ENCODE measurements at places on chromosomes 1 and 21. TPM values are rescaled to one million over a fixed set of nuclear protein-coding genes. Genes with fewer than 3 reads are reported as not detected.

- no peak for DNase-seq
These were observed 11.7 kb upstream of the CAPN9 start for GRCh38 chr1:230735447-230735846.

DNA sequence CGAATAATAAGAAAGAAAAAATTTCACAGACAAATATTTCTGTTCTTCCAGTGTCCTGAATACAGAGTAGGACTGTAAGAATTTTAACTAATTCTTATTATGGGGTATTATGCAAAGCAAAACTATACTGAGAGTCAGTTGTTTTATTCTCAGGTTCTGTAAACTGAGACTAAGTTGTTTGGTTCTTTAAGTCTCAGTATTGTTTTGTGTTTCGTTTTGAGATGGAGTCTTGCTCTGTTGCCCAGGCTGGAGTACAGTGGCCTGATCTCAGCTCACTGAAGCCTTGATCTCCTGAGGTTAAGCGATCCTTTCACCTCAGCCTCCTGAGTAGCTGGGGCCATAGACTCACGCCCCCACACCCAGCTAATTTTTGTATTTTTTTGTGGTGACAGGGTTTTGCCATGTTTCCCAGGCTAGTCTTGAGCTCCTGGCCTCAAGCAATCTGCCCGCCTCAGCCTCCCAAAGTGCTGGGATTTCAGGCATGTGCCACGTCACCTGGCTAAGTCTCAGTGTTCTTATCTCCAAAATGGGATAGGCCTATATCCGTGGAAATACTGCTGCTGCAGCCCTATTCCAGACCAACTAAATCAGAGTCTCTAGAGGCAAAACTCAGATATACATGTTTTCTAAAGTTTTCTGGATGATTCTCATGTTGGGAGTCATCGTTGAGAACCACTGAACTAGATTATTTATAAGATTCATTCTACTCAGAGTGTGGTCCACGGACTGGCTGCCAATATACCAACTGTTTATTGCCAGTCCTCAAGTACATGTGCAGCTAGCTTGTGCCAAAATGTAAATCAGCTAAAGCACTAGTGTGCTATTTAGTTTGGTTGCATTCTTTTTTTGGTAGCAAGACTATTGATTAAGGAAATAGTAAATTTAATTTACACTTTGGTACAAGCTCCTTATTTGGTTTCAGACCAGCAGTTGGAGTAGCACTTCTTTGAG is 116.6 kb downstream of the HS2ST1 start:
- no peak for DNase-seq

CFAP74 gene
- 0.57 TPM for polyA plus RNA-seq

GRCh38 chr1:230494514-230494913 is 68.4 kb upstream of the PGBD5 start:
- DNase-seq = no peak

GRCh38 chr1:39643705-39644104 is 4.3 kb upstream of the HEYL start:
- DNase-seq = no peak

DNA sequence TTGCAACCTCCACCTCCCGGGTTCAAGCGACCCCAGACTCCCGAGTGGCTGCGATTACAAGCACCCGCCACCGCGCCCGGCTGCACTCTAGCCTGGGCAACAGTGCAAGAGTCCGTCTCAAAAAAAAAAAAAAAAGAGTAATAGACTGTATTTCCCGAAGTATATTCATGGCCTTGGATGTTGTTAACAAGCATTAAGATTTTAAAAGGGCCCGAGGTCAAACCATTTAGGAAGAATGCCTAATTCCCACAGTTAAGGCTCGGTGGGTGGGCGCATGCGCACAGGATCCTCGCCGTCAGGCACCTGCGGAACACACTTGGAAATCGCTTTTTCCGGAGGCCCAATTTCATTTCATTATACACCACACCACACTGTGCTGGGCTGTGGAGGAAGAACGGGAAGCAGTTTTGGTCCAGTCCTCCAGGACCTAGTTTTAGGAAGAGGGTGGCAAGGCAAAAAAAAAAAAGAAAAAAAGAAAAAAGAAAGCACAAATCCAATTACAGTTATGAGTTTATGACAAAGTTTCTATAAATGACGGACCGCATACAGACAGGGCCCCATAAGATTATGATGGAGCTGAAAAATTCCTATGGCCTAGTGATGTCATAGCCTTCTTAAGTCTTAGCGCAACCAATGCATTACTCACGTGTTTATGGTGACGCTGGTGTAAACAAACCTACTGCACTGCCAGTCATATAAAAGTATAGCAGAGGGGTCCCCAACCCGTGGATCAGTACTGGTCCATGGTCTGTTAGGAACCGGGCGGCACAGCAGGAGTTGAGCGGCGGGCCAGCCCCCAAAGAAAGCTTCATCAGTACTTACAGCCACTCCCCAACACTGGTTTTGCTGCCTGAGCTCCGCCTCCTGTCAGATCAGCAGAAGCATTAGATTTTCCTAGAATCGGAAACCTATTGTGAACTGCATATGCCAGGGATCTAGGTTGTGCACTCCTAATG is 38.2 kb downstream of the H3-3A start:
- no peak for DNase-seq

GRCh38 chr1:101235696-101236515 is 913 bp upstream of the S1PR1 start:
- DNase-seq = peak; percentile 49

ROR1 gene
- 35.7 TPM for polyA plus RNA-seq

SOX13 gene
- 40.9 TPM for polyA plus RNA-seq

AGO1 gene
- polyA plus RNA-seq = 17.1 TPM

GPR37L1 gene
- polyA plus RNA-seq = 0.03 TPM

DNA sequence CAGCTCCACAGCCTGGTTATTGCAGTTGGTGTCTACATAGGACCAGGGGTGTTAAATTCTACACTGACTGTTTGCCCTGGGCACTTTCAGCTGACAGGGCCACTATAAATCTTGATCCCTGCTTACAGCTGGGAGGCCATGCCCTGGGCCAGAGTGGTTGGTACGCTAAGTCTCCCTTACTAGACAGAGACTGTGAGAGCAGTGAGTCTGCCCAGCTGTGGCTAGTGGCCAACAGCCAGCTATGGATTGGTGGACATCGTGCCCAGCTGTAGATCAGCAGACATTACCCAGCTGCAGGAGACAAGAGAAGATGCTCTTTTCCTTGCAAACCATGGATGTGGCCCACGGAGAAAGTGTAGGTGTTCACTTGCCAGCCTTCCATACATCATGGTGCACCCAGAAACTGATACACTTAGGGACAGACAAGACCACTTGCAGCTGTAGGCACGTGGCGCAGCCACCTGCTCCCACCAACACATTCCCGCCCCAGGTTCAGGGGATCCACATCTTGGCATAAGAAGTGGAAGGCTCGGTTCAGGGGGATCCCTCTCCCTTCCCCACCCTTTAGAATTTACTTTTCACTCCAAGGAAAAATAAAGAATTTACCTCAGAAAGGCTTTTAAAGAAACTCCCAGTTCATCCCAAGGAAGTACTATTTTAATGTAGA is 16.4 kb upstream of the PAX7 start:
- no peak for DNase-seq

DNA sequence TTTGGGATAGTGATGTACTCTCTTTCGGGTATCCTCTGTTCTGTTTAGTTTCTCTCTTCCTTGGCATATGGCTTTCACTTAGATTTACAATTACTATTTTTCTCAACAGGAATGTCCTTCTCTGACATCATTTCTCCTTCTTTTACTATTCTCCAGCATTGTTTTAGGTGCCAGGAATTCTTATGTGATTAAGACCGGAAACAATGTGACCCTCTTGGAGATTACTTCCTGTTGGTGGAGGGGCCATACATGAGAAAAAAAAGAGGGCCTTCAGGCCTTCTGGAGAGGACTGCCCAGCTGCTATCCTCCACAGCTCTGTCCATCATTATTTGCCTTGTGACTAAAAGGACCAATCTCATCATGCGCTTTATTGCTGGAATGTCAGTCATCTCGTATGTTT is 50.4 kb upstream of the ADAMTS5 start:
- DNase-seq = no peak

GRCh38 chr1:199859491-199859933 is 168.0 kb upstream of the NR5A2 start:
- DNase-seq = no peak

BMP8B gene
- 2.3 TPM for polyA plus RNA-seq

DNA sequence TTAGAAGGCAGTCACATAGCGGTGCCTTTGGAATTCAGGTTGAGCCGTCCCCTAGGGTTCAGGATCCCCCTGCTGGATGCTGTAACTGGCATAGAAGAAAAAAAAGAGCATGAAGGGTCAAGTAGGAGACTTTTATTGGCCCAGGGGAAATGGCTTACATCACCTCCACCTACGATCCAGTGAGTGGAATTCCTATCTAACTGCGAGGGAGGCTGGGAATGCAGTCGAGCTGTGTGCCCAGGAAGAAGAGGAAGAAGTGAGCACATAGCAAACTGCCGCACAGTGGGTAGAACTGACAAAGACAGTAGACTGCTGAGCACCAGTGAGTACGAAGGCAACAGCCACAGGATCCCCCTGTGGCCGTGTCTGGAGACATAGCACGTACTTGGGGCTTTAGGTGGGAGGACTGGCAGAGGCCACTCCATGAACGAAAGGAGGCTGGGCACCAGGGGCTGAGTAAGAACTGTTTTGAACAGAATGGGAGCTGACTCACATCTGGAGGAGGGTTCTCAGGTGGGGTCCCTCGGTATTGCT is 79.2 kb downstream of the RNF220 start:
- no peak for DNase-seq

- DNase-seq = no peak
These were observed 40.3 kb upstream of the ETV3 start for GRCh38 chr1:157178490-157178889.

- DNase-seq = no peak
These were observed 43.4 kb downstream of the ITSN1 start for GRCh38 chr21:33685613-33686197.

FNDC10 gene
- 2.2 TPM for polyA plus RNA-seq

DNA sequence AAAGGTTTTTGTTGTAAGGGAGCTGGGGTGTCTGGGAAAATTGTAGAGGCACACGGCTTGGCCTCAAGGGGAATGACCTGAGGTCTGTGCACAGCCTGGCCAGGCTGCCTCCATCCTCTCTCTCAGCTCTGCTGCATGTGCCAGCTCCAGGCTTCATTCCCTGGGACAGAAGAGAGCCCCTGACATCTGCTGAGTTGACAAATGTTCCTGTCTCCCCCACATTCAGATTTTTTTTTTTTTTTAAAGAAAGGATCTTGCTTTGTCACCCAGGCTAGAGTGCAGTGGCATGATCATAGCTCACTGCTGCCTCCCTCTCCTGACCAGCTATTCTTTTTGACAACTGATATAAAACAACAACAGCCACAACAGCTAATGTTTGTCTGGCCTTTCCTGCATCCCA is 84.4 kb downstream of the PCNX2 start:
- DNase-seq = no peak

DNA sequence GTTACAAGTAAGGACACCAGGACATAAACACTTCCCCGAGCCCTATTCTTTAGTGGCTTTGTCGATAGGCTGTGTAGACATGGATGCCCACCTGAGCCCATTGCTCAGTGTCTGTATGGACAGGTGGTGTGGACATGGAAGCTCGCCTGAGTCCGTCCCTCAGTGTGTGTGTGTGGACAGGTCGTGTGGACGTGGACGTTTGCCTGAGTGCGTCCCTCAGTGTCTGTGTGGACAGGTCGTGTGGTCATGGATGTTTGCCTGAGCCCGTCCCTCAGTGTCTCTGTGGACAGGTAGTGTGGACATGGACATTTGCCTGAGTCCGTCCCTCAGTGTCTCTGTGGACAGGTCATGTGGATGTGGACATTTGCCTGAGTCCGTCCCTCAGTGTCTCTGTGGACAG is 38.7 kb upstream of the COL6A2 start:
- DNase-seq = no peak

DNA sequence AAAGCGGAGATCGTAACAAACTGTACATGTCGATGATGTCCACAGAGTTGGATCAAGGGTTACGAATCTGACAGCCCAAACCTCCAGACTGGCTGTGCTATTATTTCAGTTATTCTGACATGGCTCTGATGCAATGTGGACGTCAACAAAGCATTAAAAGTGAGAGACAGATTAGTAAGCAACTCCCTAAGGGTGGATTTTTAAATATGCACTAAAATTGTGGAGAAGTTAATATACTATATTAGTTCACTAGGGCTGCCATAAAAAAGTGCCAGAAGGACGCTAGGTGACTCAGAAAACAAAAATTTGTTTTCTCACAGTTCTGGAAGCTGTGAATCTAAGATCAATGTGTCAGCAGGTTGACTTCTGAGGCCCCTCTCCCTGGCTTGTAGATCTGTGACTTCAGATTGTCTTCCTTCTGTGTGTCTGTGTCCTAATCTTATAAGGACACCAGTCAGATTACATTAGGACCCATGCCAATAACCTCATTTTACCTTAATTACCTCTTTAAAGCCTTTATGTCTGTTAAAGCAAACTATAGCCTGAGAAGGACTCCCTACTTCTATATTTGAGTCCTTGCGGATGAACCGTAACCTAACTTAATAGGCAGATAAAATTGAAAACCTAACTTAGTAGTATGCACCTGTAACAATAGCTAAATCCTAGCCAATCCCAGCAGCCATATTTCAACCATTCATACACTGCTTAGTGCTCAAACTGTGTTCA is 66.0 kb upstream of the BACH1 start:
- no peak for DNase-seq

GRCh38 chr1:118984722-118985639 is 3.2 kb downstream of the TBX15 start:
- DNase-seq = no peak

ESPN gene
- 12.2 TPM for polyA plus RNA-seq

DNA sequence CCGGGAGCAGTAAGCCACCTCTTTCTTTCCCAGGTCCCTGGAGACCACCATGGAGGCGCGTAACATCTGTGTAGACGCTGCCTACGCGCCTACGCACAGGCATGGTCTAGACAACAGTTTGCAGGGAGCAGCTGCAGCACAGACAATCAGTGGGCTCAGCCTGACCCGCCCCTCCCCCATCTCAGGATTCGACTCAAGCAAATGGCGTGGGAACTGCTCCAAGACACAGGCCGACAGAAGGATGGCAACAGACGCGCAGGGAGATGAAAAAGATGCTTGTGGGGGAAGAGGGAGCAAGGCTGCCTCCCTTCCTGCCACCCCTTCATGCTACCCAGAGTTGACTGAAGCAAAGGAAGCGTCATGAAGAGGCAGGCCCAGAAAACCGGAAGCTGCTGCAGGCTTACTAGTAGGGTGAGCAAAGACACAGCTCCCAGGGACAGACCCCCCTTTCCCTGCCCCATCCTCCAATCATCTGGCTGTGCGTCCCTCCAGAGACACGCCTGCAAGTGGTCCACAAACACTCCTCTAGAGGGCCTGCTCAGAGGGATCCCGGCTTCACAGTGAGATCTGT is 19.5 kb downstream of the STK40 start:
- DNase-seq = no peak

GRCh38 chr1:114173680-114174079 is 20.0 kb upstream of the SYT6 start:
- DNase-seq = no peak

DNA sequence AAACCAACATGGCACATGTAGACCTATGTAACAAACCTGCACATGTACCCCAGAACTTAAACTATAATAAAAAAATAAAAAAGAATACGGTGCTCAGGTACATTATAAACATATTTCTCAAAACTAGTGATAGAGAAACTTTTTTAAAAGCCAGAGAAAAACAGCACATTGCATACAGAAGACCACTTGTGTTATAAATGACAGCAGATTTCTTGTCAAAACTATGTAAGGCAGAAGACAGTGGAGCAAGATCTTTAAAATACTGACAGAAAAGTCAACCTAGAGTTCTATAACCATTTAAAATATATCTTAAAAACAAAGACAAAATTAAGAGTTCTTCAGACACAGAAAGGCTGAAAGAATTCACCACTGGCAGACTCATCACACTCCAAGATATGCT is 144.7 kb downstream of the NEGR1 start:
- DNase-seq = no peak
